ENCODE measurements at places on chromosomes 2 and 18.

- no peak for DNase-seq
Measured at GRCh38 chr2:88123164-88123974, 4.5 kb downstream of the FABP1 start.

DNA sequence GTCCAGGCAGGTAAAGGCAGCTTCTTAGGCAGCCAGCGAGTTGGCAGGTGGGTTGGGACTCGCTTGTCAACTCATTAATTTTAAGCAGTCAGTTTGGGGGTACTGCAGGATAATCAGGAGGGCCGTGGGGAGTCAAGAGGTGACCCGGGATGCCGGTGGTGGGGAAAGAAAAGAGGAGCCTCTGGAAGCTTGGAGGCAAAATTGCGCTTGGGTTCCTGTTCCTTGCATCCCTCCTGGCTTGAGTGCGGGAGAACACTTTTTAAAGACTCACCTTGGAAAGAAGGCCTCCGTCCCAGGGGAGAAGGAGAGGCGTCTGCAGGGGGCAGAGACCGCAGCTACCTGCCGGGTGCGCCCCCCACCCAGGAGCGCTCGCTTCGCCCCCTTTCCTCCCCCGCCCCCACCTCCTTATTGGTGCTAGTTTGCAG, at the start of gene KCNJ3:
Gene KCNJ3, plus strand, starts transcription at position 400 of the 425 bp plus-strand sequence. CDS start 81 bp downstream, outside the sequence.
- no peak for DNase-seq

GRCh38 chr18:45576931-45577330, 38.3 kb upstream of the SLC14A2 start:
- DNase-seq, result no peak

DNA sequence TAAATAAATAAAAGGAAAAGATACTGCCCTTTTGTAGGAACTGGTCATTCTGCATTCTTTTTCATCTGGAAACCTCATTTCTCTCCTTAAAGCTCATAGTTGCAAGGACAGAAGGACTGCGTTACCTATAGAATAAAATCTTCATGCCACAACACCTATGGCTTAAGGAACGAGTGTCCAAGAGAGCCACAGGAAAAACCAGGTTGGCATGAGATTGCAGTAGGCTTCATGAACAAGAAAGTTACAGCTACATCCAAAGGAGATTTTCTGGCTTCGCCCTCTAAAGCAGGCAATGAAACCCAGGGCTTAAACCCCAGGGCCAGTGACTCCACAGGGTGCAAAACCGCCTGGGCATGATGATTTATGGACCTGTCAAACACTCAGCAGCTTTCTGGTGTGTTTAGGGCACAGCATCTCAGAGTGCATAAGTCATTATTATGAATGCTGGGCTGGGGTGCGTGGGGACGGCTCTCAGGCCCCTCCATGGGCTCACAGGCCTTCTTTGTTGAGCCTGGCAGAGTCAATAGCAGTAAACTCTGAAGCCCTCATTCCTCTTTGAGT, 30.7 kb upstream of the PIEZO2 start:
- no peak for DNase-seq

DNA sequence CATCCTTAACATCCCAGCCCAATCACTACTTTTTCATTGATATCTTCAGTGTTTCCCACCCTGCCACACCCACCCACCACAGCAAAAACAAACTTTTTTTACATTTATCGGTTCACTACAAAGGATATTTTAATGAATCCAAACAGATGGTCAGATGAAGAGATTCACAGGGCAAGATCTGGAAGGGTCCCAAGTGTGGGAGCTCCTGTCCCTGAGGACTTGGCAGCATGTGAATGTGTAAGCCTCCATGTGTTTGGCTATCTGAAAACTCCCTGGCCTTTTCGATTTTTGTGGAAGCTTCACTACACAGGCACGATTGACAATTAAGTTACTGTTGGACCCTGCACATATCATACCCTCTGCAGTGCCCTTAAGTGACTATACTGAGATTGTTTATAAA, 48.1 kb upstream of the CRIM1 start:
- no peak for DNase-seq

DNA sequence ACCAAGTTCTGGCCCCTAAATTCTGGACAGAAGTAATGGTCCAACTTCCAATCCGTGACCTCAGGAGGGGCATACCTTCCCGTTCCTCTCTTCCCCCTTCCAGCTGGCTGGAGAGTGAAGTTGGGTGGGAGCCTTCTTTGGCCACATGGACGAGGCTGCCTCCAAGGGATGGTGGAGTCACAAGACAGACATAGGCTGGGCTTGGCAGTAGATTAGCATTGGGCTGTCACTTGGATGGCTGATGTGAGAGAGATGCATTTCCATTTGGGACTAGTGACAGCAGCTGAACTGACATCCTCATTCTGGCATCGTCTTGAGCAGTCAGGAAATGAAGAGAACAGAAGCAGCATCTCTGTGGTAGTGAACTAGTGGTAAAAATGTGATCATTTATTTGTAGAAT, 12.6 kb downstream of the NT5DC4 start:
- DNase-seq, result no peak

GRCh38 chr2:71950256-71951082, 197.2 kb downstream of the CYP26B1 start:
- DNase-seq, result peak; percentile 76

- DNase-seq, result no peak
Measured at GRCh38 chr2:42602876-42603219, 34.4 kb downstream of the MTA3 start.

- no peak for DNase-seq
Measured at GRCh38 chr2:219912491-219912921, 285.1 kb downstream of the SLC4A3 start.

GRCh38 chr2:189285349-189285748, 105.8 kb upstream of the COL5A2 start:
- DNase-seq, result no peak

GRCh38 chr2:221653182-221653581, 81.1 kb upstream of the EPHA4 start:
- no peak for DNase-seq

DNA sequence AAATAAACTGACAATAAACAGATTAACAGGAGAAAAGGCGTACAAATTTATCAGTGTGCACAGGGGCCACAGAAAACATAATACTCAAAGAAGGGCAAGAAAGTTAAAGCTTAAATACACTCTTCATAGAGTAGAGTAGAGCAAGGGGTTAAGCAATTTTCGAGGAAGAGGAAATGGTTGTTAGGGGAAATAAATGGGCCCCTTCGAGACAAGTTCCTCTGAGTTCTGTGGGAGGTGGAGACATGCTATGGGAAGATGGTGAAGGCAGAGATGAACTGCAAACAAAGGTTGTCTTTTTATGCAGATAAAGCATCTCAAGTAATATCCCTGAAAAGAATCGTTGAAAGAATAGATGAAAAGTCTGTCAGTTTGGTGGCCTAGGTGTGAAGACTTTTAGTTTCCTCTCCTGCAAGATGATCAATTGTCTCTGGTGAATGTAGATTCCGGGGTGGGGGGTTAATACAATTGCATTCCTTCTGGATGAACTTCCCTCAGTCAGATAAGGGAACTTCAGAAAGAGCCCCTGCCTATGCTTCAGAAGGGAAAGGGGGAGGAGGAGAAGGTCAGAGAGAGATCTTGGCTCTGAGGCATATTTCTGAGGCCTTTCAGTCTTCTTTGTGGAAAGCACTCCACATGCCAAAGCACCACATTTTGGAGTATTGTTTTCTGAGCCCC, 127.0 kb downstream of the METTL4 start:
- DNase-seq, result peak; percentile 12

GRCh38 chr2:130767408-130767775, 12.1 kb downstream of the AMER3 start:
- no peak for DNase-seq

DNA sequence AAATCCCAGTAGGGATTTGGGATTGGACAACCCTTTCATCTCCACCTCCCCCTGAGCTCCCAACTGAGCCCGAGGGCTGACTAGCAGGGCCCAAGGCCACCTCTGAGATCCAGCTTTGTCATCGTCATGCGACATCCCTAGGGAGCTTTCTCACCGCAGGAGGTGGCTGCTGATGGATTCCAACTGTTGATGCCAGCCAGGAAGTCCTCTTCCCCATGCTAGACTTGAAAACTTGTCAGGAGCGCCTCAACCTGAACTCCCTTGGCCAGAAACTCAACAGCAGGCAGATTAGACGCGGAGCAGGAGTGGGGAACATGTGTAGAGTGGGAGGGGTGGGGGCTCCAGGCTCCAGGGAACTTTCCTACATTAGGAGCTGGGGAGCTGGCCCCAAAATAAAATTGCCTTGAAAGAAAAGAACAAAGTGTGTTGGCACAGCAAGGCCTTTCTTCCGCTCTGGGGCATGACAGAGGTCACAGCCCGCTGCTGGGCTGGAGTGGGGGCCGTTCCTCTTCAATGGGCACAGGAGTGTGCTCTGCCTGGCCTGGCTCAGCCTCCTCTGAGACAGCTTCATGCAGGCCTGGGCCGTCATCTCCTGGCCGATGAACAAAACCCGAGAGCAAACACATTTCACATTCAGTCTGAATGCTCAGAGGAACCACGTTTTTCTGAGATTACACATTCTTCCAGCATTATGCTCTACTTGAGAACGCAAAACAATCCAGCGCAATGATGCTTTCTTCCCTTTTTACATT, 34.5 kb downstream of the EMILIN2 start:
- DNase-seq, result no peak

GRCh38 chr2:222903234-222904220, 42.7 kb downstream of the ACSL3 start:
- DNase-seq, result peak; percentile 71

GRCh38 chr2:81872006-81872405, 1567.5 kb upstream of the LRRTM1 start:
- DNase-seq, result no peak

- no peak for DNase-seq
Measured at GRCh38 chr2:13660231-13660630, 943.5 kb downstream of the TRIB2 start.

GRCh38 chr2:14747447-14747846, 114.9 kb downstream of the LRATD1 start:
- no peak for DNase-seq

GRCh38 chr18:61896757-61897156, 4.0 kb upstream of the RNF152 start:
- no peak for DNase-seq

GRCh38 chr2:222318712-222319585, 20.2 kb upstream of the PAX3 start:
- no peak for DNase-seq

GRCh38 chr2:108367014-108367413, 10.7 kb upstream of the SULT1C4 start:
- DNase-seq, result no peak

DNA sequence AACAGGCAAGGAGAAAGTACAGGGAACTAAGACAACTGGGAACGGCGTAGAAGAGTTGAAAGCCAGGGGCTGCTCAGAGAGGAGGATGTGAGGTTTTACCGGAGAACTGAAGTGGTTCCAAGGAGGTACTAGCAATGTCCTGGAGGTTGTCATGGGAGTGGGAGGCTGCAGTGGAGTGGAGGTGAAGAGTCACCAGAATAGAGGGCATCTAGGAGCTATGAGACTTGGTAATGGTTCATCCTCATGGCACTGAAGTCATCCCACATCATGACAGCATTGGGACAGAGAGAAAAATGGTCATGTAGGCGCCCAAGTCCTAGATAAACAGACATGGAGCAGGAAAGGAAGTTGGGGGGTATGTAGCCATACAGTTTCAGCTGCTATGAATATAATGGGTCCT, 26.3 kb downstream of the MRPL33 start:
- DNase-seq, result peak; percentile 51

- DNase-seq, result no peak
Measured at GRCh38 chr2:50449306-50449705, 582.6 kb downstream of the NRXN1 start.

GRCh38 chr2:26081556-26081955, 47.7 kb downstream of the RAB10 start:
- peak; percentile 40 for DNase-seq

DNA sequence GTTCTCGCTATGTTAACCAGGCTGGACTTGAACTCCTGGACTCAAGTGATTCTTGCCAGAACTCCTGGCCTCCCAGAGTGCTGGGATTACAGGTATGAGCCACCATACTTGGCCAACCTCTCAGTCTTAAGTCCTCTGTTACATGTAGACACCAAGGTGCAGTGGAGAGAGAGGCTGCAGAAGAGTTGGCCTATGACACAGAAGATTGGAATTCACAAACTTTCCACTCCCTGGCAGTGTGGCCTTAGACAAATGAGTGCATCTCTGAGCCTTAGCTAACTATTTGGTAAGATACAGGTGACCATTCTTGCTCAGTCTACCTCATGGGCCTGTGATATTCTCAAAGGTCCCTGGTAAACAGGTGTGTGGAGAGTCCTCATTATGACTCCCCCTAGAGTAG, 159.7 kb downstream of the MYCN start:
- DNase-seq, result no peak

DNA sequence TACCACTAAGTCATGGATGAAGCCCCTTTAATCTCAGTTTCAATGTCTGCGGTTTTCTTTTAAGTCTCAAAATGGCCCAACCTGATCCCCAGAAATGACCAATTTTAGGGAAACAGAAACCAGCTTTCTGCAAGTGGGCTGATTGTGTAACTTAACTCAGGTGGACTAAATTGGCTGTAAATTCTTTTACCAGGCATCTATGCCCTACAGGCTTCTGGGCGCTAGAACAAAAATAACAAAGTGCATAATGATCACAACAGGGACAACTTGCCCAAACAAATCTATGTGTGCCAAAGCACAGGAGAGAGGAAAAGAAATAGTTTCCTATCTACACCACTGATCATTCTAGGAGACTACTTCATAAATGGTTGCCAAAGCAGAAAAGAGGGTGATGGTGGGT, 112.3 kb upstream of the SETBP1 start:
- no peak for DNase-seq

DNA sequence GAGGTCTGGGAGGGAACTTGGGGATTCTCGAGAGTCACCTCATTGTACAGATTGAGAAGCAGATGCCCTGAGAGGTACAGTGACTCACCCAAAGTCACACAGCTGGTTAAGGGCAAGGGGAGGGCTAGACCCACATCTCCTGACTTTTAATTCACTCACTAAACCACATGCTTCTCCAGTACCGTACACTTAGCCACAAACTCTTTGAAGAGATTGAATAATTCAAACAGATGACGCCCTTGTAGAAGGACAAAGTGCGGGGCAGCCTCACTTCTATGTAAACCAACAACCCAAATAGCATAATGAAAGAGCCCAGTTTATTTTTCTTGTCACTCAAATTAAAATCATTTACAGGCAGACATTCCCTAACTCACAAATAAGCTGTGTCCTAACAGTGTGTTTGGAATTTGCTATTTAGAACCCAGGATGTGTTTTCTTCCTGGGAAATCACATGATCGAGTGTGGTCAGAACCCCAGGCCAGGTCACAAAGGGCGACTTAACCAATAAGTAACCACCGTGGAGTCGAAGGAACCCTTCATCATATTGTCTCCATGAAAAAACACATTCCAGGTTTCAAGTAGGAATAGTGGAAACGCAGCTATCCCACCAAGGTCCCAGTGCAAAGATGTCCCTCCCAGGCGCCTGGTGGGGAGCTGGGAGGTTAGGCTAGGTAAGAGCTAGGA, 35.8 kb upstream of the PTPN4 start:
- no peak for DNase-seq
